IPS DF 19.7 (cell line): ENCODE measurements at places on chromosomes 5 and 9.

DNA sequence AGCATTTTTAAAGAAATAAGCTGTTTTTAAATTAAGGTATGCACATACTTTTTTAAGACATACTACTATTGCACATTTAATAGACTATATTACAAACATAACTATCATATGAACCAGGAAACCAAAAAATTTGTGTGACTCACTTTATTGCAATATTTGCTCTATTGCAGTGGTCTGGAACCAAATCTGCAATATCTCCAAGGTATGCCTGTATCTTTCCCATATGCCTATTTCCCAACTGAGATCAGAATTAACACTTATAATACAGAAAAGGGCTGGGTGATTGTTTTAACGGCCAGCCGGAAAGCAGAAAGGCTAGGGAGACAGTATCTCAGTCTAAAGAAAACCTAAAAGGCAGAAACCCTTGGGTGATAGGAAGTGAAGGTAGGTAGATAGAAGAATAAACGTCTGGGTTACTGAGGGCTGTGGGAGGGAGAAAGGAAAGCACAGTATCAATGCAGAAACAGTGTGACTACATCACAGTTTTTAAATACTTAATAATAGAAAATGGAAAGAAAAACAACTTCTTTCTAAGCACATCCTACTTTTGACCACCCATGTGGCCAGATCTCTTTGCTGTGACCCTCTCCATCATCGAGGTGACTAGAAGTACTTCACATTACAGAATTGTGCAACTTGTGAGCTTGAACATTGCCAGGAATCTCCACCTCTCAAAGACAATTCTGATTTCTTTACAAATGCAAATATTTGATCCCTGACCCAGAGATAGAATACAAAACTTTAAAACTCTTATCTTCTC is 126.4 kb downstream of the LPAR1 start:
- no peak for DNase-seq

DNA sequence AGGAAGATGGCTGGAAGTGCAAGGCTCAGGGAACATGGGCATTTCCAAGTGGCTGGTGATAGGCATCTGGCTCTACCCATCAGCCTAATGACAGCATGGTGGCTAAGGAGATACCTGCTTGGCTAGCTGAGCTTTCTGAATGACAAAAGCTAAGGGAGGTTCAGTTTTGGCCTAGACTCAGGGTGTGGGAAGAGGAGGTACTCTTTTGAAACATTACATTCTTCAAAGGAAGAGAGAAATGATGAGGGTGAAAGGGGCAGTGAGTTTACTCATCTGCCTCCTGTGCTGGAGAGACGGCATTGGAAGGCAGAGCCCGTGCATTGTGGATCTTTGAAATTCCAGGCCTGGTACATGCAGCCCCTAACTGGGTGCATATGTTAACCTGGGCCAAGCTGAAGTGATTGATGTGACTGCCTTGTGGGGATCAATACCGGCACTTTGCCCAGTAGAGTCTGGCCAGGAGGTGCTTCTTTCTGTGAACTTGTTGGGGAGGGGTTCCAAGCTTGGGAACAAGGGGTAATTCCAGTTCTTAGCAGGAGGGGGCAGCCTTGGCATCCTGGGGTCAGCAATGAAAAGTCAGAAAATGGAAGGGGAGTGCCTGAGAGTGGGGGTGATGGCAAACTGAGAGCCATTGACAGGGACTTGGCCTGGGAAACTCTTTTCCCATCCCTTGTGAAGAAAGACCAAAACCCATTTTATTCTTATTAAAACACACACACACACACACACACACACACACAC is 108.6 kb downstream of the ACER2 start:
- no peak for DNase-seq

GRCh38 chr9:27086818-27087680 is 22.0 kb upstream of the TEK start:
- DNase-seq = no peak

DNA sequence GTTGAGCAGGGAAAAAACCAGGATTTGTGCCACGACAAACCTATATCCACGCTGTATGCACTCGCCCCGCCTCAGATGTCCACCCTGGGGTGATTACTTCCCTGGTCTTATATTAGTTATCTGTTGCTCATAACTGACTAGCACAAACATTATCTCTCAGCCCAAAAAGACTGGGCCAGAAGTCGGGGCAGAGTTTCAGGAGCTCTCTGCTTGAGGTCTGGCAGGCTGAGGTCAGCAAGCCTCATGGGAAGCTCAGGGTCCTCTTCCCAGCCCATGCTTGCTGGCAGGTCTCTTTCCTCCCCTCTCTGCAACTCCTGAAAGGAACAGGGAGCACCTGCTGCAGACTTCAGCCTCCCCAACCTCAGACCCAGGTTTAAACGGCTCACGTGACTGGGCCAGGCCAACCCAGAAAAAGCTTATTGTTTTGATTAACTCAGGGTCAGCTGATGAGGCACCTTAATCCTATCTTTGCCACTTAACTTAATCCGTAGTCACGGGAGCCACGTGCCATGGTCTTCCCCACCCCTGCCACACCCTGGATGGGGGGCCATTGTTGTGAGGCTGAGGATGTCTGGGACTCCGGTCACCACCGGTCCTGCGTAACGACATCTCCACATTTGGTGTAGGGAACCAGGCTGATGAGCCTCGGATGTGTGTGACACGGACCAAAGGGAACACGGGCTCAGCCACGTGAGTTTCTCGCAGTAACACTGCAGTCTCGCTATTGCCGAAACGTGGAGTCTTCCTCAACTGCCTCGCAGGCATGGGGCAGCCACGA is 123.7 kb upstream of the IRX4 start:
- no peak for DNase-seq

DNA sequence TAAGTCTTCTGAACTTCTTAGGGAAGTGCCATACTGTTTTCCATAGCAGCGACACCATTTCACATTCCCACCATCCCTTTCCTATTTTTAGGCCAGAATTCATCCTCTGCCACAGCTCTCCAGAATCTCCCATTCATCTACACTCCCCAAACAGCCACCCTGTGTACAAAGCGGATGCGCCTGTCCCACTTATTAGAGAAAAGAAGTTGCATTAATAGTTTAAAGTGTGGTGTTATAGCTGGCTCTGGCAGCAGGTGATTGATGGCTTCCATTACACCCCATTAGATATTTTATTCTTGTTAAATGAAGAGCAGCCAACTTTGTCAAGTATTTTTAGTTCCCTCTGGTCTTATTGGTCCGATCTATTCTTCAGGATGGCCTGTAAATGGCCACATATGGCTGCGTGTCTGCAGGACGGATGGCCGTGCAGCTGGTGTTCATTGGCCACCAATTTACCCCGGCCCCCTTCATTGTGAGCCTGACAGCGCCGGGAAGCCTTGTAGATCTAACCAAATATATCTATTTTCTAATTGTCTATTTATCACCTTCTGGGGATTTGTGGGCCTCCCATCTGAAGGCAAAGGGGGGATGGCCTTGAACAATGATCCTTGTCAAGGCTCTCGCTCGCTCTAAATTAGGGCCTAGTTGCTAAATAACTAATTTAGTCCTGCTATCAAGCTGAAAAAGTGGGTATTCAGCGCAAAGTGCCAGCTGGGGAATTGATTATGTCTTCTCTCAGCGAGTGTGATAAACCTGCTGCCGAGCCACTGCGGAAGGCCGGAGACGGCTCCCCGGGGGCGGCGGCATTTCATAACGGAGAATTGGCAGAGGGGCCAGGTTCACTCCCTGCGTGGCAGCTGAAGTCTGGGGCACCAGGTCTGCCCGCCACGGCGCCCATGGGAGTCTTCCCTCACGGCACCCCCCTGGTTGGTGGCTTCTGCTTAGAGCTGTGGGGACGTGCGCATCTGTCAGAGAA is 141.1 kb downstream of the MELK start:
- DNase-seq = no peak

DNA sequence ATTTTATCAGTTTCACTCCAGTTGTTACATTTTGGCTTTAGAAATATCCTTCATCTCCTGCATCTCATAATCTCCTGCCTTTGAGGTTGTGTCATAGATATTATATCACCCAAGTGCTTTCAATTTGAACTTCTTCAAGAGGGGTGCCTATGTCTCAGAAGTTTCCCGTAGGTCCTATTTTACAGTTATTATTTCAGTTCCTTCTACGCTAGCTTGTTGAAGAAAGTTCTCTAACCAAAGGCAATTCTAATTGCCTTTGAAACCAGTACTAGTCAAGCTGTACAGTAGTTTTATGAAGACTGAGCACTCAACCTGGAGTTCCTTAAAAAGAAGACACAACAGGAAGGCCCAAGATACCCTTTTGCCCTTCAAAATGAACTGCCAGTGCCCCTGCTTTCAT is 116.4 kb downstream of the ZCCHC7 start:
- no peak for DNase-seq

DNA sequence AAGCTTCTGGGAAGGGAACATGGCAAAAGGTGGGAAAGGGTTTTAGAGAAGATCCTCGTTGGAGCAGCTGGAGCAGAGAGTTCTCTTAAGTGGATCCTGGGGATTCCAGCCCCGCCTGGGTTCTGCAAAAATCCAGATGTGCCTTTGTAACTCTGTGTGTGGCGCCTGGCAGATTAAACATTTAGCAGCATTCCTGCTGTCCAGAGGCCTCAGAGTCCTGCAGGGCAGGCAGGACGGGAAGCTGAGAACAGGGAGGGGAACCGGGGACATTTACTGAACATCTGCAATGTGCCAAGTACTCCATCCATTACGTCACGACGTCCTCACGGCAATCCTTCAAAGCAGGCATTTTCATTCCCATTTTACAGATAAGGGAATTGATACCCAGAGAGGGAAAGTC is 6.0 kb downstream of the EIF4E1B start:
- DNase-seq = no peak

DNA sequence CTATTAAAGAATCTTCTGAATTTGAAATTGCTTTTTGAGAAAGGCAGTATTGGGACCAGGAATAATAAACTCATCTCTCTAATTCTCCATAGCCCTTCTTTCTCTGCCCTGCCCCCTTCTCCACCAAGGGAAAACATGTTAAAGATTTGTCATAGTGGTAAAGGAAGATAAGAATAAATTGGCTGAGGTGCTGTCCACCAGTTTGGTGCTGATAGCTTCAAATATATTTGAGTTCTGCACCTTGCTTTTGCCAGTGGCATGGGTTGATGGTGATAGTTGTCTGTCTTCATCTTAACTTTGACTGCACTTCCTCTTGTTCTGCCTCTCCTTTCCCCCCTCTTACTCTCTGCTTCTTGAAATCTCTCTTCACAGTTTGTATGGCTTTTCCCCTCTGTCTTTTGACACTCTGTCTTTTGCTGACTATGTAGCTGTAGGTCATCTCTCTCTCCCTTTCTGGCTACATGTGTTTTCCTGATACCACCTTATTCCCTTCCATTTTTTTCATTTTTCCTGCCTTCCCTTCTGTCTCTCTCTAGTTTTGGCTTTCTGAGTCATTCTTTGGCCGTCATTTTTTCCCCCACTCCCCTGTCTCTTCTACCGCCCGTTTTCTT is 56.6 kb downstream of the NDUFS4 start:
- DNase-seq = no peak

GRCh38 chr5:91403438-91403837 is 20.3 kb upstream of the ARRDC3 start:
- no peak for DNase-seq

GRCh38 chr5:176152930-176153311 is 85.3 kb upstream of the SIMC1 start:
- DNase-seq = no peak

- no peak for DNase-seq
Observed at GRCh38 chr5:14720236-14720923, 55.9 kb downstream of the OTULIN start.

DNA sequence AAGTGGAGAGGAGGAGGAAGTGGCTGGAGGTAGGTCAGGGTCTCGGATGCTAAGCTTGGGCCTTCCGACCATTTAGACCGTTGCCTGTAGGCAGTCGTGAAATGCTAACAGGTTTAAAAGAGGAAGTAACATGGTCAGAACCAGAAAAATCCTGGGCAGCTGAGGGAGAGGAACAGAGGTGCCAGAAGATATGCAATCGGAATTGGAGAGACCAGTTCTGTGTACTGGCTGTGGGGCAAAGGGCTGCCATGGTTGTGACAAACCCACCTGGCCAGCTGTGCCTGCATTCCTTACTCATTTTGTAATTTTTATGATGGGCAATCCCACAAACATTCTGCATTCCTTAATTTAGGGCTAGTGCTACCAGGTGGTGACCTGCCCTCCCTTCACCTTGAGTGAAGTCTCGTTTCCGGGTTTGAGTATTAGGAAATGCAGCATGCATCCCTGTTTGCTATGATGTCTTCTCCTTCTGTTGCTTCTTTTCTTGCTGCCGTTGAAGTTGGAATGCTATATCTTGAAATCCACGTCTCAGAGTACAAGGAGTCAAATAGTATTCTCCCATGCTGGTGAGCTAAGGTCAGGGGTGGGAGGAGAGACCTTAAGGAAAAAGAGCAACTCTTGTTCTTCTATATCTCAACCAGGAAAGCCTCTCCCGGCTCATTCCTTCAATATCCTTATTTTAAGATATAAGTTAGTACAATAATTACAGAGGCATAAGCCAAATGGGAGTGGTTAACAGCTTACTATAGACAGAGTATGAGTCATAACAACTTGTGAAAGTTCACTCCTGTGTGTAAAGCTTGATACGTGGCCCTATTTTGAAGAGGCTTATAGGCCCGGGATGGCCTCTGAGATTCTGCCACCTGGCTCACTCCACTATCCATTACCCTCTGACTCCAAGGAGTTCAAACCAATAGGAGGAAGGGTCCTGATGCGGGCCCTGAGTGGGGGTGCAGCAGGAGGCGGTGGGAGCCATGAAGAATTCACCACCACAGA is 37.0 kb downstream of the B4GALT1 start:
- DNase-seq = no peak

- no peak for DNase-seq
Observed at GRCh38 chr5:134937526-134937925, 30.2 kb upstream of the CATSPER3 start.

- DNase-seq = no peak
Observed at GRCh38 chr9:73011181-73011750, 58.4 kb upstream of the ALDH1A1 start.

DNA sequence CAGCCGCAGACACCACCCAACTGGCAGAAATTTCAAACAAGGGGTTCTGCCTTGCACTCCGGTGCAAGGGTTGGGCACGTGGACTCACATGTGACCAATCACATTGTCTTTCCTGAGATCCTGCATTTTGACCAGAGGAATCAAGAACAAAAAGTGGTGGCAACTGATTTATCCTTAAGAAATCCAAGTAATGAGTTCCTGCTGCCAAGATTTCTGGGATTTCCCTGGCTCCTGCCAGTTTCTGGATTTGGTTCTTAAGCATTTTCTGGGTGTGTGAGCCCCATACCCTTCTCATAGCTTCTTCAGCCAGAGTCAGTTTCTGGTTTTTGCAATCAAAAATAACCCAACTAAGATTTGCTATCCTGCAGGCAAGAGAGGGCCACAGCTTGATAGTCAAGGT is 17.4 kb upstream of the KCNIP1 start:
- no peak for DNase-seq

DNA sequence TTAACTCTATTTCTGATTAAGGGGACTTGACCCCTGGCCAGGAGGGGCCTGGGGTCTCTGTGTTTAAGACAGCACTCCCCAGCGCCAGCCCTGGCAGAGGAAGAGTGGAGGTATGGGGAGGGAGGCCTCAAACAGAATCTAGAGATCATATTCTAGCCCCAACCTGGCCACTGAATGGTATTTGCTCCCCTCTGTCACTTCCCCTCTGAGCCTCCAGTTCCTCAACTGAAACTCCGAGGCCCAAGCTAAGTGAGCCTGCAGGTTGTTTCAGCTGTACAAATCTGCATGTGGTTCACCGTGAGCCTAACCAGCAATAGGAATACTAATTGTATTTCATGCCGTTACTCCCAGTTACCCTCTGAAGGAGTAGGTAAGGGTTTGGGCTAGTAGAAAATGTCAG is 36.0 kb downstream of the ANP32B start:
- no peak for DNase-seq

GRCh38 chr9:125524583-125525355 is 182.2 kb downstream of the MAPKAP1 start:
- peak; percentile 89 for DNase-seq
